Omental fat pad (tissue), 4 donors: ENCODE measurements at places on chromosomes 7 and 10.
A peak's percentile ranks its signal among the peaks of the same experiment; 100 is the strongest.

GRCh38 chr10:62811159-62811875 is 4.8 kb downstream of the EGR2 start:
- DNase-seq: no peak

DNA sequence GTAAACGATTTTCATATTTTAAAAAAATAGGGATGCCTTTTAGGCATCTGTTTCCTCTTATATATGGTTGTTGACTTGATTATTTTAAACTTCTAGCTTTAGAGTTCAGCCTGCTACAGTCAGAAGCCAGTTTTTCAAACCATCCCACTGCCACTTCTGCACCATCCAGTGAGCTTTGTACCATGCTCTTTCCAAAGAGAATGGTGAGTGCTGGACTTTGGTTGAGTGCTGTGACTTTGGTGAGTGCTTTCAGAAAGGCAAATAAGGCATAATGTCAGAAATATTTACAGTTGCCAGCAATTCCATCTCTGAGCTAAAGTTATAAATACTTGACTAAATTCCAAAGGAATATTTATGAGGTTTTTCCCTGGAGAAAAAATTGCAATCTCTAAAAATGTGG is 117.4 kb downstream of the IPMK start:
- DNase-seq: no peak

- no peak for DNase-seq
Measured at GRCh38 chr7:26670841-26671240, 193.5 kb downstream of the SKAP2 start.

DNA sequence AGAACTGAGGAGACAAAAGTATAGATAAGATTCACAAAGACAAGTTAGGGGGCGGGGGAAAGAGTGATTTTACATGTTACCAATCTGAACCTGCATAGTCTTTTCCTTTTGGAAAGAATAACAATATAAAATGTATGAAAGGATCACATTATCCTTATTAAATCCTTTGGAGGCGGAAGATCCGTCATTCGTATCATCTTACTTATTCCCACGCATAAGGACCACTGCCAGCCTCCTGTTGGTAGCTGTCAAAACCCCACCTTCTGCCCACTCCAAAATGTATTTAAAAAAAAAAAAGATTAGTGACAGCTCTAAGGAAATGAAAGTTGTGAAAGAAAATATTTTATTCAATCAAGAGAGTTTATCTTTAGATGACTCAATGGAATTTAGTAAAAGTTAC is 821.0 kb upstream of the CELF2 start:
- no peak for DNase-seq

DNA sequence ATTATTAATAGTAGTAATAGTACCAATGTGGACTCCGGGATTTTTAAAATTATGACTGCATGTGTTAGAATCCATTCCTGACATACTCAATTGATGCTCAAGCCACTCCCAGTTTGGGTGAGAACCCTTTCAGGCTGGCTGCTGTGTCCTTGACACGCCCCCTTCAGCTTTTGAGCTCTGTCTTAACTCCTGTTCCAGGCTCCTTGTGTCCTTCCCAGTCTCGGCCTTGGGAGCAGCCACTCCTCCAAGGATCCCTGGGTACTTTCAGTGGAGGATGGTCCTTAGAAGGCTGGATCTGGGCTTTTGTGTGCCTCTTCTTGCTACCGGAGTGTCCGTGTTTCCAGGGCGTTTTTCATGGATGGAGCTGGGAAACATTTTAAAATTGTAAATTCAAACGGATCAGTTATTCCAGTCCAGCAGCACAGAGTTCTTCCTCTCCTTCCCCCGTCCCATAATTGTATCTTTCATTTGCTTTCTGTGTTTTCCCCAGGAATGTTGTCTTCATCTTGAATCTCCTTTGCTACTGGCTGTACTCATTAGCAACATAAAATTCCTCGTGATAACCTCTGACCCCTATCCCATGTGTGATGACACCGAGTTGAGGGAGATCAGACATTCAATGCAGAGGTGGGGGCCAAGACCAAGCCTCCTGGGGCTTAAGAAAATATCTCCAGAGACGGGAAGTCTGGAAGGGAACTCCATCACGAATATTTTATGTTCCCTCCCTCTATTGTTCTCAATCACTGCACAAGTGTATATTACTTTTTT is 40.0 kb upstream of the PFKFB3 start:
- DNase-seq: no peak

- no peak for DNase-seq
Measured at GRCh38 chr7:4642468-4643203, 39.5 kb upstream of the FOXK1 start.

GRCh38 chr10:122341141-122341810 is 33.2 kb upstream of the PLEKHA1 start:
- no peak for DNase-seq

GRCh38 chr7:120272261-120272660 is 714 bp upstream of the KCND2 start:
- no peak for DNase-seq

GRCh38 chr7:141463986-141464385 is 87.2 kb upstream of the AGK start:
- DNase-seq: no peak

- no peak for DNase-seq
Measured at GRCh38 chr10:1074748-1075308, 18.6 kb downstream of the WDR37 start.

- DNase-seq: peak; percentile 31
Measured at GRCh38 chr7:33774762-33775523, 130.4 kb upstream of the BMPER start.

- DNase-seq: no peak
Measured at GRCh38 chr7:8739837-8740236, 306.4 kb downstream of the NXPH1 start.

- DNase-seq: no peak
Measured at GRCh38 chr7:114588506-114588905, 173.9 kb downstream of the FOXP2 start.
